ENCODE measurements at places on chromosomes 12 and 14.
A peak's percentile ranks its signal among the peaks of the same experiment; 100 is the strongest.

GRCh38 chr14:99570544-99571302 lies 33.3 kb downstream of the CCDC85C start:
- DNase-seq: no peak

GRCh38 chr12:15886372-15887042 lies 4.3 kb downstream of the STRAP start:
- no peak for DNase-seq

DNA sequence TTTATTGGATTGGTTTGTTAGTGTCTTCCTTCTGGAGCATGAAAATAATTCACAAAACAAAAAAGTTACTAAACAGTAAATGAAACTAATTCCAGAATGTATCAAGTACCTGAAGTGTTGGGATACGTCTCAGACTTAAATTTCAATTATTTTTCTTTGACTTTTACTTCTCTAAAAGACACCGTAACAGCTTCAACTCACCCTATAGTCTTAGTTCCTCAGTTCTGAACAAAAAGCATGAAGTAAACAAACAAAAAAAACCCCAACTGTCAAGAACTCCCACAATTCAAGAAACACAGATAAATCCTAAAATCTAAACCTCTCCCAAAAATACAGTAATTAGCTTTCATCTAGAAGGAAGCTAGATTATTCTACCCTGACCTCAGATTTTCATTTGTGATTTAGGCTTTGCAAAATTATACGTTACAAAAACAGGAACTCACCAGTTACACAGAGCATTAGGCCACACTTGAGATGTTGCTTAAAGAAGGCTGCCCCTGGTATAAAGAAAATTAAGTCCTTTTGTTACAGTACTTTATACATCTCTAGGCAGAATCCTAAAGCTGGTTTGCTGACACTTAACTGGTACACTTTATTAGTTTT lies 10.2 kb downstream of the HEATR5A start:
- no peak for DNase-seq

DNA sequence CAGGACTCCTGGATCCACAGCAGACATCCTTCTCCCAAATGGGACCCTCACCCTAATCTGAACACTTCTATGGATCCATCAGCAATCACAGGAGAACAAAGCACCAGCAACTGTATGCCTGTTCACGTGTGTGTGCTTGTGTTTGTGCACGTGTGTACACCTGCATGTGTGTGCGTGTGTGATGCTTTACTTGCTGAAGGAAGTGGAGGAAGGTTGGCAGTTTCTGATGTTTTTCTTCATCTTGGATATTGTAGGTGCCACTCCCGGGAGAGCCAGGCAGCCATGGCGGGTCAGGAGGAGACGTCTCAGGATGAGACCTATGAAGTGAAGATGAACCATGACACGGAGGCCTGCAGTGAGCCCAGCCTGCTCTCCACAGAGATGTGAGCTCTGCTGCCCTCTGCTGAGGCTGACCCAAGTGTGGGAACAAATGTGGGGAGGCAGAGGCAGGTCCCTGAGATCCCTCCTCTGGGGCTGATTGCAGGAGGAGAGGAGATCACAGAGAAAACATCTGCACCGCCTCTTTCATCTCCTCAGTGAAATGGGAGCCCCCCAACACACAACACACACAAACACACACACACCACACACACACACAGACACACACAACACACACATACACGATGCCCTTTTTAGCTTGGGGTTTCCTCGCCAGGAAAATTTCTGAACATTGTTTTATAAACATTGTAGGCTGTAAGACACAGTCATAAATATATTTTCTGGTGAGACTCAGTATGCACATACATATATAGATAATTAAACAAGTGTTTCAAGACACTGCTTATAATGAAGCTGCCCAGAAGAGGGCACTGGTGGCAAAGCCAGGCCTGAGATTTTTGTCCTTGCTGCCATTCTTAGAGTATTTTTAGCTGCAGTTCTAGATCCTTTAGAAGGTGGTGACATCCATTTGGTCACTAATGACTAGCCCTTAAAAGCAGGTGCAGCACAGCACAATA lies 112.2 kb upstream of the FKBP4 start:
- no peak for DNase-seq

DNA sequence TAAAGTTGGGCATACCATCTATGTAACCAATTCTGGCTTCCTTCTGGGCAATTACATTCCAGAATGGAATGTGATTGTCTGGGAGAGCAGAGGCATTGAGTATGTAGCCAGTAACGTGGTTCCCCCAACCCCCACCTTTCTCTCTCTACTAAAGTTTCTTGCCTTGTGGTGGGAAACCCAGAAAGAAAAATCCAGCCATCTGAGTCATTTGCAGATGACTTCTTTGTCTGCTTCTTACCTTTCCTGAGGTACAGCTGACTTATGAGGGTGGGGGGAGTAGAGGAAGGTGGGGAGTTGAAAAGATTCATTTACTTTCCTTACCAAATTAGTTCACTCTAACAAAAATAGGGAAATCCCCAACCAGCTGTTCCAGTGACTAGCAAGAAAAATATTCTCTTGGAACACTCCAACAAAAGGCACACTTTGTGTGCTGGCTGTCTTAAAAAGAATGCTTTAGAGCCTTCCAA lies 112.1 kb upstream of the FRMD6 start:
- DNase-seq: no peak

DNA sequence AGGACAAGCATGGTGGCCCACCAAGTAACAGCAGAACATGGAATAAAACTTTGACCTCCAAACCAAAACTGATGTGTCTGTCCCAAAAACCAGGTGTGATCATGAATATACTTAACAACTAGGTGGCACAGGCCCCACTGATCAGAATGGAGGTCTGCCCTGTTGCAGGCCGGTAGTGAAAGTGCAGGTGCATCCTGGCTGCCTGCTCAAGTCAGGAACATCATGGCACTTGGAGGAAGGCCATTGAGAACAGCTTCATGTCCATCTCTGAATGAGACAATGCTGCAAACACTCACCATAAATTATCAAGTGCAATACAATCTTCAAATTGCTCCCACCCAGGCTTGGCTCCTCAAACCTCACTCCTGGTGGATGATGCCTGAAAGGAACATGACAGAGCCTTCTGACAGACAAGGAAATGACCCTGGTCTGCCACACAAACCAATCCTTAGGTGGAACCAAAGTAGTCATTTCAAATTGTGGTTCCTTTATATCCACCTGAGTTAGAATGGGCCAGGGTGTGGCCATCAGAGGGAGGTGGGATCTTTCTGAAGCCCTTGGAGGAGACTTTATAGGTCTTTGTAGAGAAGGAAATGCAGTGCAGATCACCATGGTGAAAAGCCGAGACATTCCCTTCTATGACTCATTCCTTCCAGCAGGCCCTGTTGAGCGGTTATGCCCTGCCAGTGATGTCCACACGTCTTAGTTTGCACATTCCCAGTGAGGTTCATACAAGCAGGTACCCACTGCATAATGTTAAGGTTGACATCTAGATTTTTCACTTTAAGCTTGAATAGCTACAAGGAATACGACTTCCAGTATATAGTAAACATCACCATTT lies 36.0 kb downstream of the EGLN3 start:
- DNase-seq: peak; percentile 88

DNA sequence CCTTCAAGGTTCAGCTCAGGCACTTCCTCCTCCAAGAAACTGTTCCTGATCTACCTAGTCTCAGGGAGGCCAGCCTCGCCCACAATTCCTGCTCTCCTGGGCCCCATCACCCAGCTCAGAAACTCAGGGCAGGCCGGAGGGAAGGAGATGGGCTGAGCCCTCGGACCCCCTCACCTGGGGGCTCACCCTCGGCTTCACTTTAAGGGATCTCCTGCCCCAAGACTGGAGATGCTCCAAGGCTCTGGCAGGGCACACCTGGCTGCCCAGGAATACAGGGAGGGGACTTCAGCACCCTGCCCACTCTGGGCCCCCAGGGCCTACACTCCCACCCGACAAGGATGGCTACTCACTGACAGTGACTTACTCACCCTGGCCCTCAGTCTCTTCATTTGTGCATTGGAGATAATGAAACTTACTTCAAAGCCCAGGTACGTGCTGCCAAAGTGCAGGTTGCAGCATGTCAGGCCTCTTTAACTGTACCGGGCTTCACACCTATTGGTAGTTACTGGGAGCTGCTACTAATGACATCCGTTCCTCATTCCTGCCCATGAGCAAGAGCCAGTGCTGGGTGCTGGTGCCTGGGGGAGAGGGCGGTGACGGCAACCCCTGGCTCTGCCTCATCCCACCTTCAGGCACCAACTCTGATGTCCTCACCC lies 21.0 kb upstream of the PPP1R13B start:
- no peak for DNase-seq

GRCh38 chr12:106106061-106106566 lies 32.6 kb downstream of the NUAK1 start:
- DNase-seq: no peak

GRCh38 chr14:83908419-83908818 lies 1621.5 kb upstream of the FLRT2 start:
- no peak for DNase-seq

DNA sequence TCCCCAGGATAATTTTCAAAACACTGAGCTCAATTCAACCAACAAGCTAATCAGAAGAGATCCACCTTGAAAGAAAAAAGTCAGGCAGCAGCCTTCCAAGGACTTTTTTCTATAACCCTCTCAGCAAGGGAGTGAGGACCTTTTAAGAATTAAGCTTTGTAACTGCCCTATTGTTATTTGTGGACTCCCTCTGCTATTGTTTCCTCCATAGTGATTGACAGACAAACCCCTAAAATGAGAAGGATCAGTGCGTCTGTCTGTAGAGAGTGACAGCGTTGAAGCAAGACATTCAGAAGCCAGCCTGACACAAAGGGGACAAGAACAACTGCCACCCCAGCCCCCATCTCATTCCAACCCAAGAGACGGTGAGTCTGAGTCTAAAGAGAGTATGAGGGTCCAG lies 30.3 kb upstream of the BTG1 start:
- no peak for DNase-seq

DNA sequence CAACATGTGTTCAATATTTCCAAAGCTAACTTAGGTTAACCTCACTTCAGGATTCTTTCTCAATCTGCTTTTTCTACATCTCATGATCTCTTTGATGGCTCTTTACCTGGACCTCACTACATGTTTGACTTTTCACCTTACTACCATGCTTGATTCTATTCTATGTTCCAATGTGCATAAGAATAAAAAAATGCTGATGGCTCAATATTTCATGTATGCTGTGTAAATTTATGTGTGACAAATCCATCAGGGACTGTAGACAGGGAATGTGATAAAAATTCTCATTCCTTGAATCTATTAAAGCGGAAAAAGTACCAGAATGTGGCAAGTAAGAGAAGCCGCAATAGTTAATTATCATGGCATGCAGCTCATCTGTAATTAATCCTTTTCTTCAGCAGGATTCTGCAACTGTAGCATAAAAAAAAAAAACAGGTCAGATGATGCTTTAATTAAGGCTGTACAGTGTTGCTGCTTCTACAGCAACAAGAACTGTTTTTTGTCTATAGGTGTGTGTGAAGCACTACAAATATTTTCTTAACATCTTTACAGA lies 276.9 kb upstream of the PRKD1 start:
- no peak for DNase-seq

DNA sequence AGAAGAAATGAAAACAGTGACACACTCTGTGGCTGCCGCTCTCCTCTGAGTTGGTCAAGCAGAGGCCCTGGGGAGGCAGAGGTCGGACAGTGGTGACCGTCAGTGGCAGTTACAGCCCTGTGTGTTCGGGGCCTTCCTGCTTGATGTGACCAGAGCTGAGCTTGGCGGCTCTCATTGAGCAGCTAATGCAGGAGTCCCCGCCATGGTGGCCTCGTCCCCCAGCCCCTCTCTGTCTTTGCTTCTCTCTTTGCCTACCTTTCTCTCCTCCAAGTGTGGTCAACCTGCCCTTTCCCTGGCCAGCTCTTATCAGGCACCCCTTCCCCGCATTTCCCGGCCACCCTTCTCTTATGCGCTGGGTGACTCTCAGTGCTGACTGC lies 362.8 kb downstream of the CACNA1C start:
- no peak for DNase-seq

GRCh38 chr14:87351007-87351406 lies 642.0 kb downstream of the GALC start:
- no peak for DNase-seq

- no peak for DNase-seq
Measured at GRCh38 chr12:121577443-121578180, 3.2 kb downstream of the KDM2B start.

GRCh38 chr14:33781236-33781635 lies 169.6 kb downstream of the EGLN3 start:
- no peak for DNase-seq

GRCh38 chr12:121345151-121345815 lies 6.9 kb downstream of the ANAPC5 start:
- no peak for DNase-seq

DNA sequence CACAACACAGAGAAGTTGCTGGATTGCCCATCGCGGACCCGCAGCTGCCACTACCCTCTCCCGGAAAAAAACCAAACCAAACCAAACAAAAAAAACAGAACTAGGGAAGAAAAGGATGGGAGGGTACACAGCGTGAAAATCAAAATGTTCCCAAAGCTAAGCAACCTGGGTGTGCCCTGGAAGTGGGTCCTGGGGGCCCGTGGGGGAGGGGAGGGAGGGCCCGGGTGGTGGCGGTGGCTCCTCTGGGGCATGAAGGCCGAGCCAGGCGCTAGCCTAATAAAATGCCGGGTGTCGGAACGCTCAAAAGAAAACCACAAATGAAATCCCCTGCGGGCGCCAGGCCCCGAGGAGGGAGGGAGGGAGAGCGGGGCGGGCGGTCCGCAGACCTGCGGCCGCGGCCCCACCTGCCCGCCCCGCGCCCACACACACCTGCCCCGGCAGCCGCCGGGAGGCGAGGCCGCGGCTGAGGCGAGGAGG lies 787 bp downstream of the HECTD4 start:
- DNase-seq: no peak

DNA sequence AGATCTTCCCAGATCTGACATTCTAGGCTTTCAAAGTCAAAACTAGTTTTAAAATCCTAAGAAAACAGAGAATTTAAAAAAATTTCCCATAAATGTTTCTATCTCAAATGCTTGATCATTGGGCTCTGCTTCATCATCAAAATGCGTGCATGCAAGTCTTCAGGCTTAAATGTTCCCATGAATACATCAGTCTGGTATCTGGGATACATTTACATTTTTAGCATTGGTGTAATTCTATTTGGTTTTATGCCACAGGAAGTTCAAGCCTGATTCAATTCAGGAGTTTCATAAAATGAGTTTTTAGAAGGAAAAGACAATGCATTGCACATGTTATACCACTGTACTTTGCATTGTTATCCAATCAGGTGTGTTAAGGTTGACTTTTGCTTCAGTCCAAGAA lies 336.4 kb downstream of the PCNX1 start:
- DNase-seq: no peak

- DNase-seq: no peak
Measured at GRCh38 chr14:34665785-34666435, 36.0 kb upstream of the SNX6 start.

DNA sequence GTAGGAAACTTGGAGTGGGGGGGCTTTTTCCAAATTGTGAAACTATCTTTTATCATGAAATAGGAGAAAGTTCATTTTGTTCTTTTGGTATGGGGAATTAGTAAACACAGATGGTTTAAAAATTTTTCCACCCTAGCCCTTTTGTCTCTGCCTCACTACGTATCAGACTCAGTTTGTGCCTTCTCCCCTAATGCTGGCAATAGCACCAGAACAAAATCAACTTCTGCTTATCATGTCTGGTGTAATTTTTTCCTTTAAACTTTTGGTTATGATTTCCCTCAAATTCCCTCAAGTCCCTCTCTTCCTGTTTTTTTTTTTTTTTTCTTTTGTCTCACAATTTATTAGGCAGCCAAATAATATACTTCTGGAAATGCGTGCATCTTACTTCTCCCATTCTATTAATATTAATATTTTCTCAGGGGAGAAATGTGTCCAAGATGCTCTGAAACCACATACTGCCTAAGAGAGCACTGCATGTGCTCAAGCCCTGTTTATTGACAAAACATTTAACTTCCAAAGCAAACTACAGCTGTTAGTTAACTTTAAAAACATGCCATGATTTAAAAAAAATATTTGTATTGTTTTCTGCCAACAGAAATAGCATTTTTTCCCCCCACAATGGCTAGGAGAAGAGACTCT lies 35.4 kb downstream of the TESPA1 start:
- no peak for DNase-seq
